ENCODE measurements at places on chromosomes 12 and 14.

DNA sequence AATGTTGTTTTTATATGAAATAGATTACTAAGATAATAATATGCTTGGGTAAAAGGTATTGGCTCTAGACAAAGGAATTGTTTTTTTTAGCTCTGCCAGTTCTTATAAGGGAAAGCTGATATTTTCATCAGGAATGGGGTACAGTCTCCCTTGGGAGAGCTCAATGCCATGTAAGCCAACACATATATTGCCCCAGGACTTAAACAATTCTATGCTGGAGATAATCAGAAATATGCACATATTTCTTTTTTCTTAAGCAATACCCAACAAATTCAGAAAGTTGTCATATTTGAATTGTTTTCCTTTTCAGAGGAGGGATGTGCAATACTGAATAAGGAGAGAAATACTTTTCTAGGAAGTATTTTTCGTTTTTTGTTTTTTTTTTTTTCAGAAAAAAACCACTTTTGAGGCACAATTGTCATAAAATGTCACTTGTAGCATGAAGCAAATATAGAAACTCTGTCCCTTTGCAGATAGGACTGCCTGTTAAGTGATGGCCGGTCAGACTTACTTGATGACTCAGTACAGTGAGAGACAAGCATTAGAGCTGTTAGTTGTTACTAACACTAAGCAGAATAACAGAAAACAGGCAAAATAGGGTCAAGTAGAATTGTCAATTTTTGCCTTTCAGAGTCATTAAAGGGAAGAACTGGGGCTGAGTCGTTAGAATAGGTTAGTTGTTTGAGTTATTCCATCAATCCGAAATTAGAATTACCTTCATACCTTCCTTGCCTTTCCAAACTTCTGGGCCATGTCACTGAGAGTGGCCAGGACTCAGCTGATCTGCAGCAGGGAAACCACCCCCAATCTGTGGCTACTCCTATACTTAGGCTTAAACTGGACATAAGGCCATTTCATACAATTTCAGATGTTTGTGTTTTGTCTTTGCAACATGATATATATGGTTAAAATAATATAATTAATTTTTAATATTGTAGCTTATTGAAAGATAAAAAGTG lies 168.1 kb downstream of the SLC38A4 start:
- DNase-seq: no peak

DNA sequence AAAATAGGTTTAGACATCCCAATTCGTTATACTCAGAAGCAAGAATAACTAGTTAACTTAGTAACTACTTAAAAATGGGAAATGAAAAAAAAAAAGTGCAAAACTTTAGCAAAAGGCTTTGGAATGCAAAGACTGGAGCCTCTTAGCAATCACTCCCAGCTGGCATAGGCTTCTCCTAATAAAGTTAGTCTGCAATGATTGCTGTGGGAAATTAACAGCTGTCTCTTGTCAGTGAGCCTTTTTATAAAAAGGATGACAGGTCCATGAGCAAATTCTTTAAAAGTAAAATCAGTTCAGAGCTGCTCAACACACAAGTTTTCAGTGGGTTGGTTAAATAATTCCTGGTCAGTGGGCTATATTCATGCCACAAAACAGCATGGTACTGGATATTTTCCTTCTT lies 7.4 kb upstream of the SYCP3 start:
- DNase-seq: no peak

DNA sequence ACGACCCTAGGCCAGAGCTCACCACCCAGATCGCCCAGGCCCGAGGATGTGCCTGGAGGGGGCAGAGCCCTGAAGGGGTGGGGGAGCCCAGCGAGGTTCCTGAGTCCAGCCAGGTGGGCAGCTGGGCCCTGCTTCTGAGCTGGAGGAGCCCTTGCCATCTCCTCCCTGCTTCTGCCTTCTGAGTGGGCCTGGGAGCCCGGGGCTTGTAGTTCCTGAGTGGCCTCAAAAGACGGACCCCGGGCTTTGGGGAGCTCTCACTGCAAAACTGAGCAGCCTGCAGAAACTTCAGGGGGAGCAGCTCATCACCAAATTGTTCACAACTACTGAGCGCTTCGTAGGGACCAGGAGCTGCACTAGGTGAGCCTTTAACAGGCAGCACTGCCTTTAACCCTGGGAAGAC lies 112.1 kb downstream of the NCOR2 start:
- no peak for DNase-seq

DNA sequence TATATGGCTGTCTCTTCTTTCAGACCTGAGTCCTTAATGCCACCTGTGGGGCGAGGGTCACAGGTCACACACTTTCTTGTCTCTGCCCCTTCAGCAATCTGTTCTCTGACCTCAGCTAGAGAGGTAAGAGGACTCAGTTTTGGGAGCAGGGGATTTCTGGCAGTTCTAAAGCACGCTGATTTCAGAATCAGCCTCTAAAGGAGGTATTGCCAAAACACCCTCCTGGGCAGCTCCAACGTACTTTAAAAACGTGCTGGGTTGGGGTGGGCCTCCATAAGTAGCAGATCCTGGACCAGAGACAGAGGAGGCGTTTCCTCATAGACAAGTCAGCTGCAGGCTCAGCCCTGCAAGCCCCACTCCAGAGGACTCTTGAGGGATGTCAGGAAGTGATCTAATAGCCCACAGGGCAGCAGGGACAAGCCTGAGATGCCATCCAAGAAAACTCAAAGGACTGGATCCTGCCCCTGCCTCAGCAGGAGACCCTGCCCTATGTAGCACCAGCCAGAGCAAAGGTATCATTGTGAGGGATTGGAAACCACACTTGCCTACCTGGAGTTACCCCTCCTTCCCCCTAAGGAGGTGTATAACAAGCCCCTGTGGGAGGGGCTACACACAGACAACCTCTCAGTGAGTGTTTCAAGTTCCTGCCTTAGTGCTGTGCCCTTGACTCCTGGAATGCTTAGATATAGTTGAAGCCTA lies 8.5 kb downstream of the CTDSP2 start:
- peak; percentile 26 for DNase-seq

Measured in SK-MEL-5 (cell line).